ENCODE measurements at places on chromosomes 2 and 18.

GRCh38 chr2:237501892-237502513 lies 15.0 kb downstream of the MLPH start:
- no peak for DNase-seq

GRCh38 chr2:37080266-37080665 lies 3.9 kb downstream of the HEATR5B start:
- no peak for DNase-seq

DNA sequence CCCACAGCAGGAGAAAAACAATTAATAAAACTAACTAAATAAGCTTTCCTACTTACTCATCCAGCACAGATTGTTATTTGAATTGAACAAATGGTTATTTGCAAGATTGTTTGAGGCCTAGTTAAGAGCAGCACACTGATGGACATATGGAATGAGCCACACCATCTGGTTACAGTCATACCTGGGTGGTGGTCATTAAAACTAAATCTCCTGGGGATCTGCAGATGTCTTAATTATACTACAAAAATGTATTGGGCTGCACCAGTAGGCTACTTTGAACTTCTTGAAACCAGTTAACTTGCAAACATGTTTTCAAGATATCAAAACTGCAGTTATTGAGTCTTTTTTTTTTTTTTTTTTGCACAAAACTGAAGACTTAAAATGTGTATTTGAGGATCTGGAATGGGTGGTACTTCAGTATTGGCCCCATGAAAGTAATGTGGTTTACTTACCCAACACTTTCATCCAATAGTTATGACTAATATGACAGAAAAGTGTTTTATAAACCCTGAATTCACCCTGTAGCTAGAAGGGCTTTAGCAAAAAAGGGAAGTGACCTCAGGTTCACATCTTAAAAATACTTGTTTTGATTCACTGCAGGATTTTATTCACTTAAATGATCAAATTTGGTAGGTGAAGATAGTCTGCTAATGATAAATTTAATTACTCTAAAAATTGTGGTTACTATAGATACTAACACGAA lies 10.8 kb downstream of the AGFG1 start:
- no peak for DNase-seq

GRCh38 chr18:34884436-34884835 lies 156.8 kb upstream of the MAPRE2 start:
- no peak for DNase-seq

DNA sequence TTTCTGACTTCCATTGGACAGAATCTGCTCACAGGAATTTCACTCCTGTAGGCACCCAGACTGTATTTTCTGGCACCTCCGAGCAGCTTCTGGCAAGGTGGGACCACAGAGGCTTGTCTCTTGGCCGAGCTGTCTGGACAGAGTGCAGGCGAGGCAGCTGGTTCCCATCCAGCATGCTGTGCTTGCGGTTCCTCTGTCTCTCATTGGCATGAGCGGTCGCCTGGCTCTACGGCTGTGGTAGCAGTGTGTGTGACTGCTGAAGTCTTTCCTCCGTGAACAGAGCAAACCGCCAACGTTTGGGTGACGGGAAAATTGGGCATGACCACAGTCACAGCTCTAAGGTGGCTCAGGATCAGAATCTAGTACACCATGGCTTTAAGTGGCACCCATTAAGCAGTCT lies 411.7 kb upstream of the NETO1 start:
- DNase-seq: no peak

- DNase-seq: no peak
Measured at GRCh38 chr2:98561902-98562695, 46.2 kb downstream of the COA5 start.

GRCh38 chr2:149544692-149545091 lies 42.9 kb downstream of the MMADHC start:
- no peak for DNase-seq

DNA sequence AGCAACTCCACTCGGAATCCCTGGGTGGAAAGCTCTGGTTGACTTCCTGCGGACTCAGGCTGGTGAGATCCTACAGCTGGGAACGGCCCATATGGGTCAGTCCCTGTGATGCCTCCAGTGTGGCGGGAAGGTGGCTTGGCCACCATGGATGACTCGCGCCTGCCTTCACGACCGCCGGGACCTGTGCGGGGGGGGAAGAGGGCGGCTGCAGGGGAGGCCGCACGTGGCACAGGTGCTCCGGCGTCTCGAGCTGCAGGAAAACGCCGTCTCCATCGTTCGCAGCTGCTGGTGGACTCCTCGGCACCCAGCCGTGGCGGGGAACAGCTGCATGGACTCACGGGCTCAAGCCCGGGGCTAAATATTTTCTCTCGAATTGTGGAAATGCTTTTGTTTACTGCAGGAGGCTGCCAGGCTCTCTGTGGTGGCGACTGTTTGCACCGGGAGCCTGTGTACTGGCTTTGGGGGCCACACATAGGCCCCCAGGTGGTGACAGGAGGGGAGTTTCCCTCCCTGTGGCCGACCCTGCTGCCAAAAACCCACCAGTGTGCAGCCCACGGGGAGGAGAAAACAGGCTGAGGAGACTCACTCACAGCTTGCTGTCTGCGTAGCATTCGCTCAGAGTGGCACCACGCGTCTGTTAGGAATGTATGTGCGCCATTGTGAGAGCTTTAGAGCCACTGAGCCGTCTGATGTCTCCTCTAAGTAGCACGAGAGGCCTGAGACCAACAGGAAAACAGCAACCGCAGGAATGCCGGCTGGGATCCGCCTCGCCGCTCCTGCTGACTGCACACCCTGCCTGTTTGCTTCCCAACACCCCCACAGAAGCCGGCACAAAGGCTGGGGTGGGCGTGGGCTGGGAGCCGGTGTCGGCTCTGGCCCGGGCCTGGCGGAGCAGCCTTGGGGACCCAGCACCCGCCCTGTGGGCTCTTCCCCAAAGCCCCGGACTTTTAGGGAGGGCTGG lies 89.2 kb downstream of the NFATC1 start:
- DNase-seq: peak; percentile 85

DNA sequence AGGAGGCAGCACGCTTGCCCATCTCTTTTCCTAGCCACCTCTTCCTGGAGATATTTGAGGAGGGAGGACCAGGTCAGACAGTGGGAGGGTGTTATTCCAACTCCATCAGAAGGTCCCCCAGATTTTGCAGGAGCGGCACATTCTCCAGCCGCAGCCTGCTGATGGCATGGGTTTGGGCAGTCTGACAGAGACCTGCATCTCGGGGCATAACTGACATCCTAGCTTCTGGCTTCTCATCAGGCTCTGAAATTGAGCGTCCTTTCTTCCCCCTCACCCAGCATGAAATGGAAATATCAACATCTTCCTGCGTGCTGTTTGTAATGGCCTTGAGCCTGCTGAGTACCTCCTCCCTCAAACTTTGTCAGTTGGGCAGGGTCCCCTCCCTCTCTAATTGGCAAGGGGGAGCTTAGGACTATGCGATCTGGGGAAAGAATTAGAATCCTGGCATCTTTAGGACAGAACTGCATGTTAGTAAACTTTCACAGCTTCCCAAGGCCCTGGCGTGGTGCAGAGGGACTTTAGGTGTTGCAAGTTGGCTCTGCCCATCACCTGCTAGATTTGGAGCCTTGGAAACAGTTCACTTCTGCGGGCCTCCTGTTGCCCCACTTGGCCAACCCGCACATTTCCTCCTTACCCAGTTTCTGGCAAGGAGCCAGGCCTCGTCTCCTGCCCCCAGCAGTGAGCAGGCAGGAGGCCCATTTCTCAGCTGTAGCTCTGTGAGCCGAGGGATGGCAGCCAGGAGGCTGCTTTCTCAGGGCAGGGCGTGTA lies 2.2 kb downstream of the ITM2C start:
- no peak for DNase-seq

GRCh38 chr2:119011162-119011909 lies 69.3 kb downstream of the MARCO start:
- peak; percentile 3 for DNase-seq

DNA sequence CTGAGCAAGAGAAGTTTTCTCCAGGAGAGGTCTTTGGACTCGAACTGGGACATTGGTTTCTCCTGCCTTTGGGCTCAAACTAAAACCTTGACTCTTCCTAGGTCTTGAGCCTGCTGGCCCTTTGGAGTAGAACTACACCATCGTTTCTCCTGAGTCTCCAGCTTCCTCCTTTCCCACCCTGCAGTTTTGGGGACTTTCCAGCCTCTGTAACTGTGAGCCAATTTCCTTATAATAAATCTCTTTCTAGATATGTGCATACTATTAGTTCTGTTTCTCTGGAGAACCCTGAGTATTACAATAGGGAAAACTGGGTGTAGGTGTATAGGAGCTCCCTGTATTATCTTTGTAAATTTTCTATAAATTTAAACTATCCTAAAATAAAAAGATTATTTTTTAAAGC lies 219.8 kb upstream of the AGAP1 start:
- no peak for DNase-seq

DNA sequence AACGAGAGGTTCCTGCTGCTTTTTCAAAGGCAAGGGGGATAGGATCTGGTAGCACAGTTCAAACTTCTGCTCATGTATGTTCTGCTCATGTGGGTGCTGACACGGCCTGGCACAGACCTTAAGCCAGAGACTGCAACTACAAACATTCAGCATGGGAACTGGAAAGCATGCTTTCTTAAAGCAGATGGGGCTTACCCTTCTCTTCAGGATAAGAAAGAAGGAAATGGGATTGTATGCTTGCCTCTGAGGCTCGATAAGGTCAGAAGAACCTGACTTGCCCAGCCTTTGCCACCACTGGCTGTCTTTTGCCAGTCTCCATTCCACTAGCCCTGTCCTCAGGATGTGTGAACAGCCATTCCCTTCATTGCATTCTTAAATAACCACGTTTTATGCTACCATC lies 10.7 kb downstream of the DOCK10 start:
- DNase-seq: no peak

DNA sequence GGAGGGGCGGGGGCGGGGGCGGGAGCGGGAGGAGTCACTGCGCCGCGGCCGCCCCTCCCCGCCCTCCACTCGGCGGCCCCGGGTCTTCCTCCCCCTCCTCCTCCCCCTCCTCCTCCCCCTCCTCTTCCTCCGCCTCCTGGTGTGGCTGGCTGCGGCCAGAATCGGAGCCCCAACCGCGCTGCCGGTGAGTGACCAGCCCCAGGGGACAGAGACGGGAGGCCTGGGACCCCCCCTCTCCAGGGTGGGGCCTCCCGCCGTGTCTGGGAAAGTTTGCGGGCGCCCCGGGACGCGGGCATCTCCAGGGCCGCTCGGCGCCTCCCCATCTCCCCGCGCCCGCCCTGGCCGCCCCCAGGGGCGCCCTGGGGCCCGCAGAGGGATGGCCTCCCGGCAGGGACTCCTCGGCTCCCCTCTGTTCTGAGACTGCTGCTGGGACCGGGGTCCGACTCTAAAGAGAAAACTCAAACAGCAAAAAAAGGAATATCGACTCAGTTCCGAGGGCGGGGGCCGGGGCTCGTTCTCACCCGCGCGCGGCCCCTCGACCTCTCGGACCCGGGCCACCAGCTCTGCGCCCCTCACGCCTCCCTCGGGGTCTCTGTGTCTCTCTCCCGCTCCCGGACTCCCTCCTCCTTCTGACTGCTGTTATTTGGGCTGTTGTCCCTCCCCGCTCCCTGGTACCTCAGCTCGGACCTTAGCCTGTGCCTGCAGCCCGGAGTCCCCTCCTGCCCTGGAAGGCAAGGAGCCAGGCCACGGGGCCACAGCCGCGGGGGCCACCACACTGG lies at the start of gene STON1:
STON1 (plus strand) TSS at position 122 of the 779 bp plus-strand sequence. CDS start 50,480 bp downstream, outside the sequence.
- no peak for DNase-seq

- no peak for DNase-seq
Measured at GRCh38 chr2:133169274-133169912, 398.9 kb downstream of the NCKAP5 start.

DNA sequence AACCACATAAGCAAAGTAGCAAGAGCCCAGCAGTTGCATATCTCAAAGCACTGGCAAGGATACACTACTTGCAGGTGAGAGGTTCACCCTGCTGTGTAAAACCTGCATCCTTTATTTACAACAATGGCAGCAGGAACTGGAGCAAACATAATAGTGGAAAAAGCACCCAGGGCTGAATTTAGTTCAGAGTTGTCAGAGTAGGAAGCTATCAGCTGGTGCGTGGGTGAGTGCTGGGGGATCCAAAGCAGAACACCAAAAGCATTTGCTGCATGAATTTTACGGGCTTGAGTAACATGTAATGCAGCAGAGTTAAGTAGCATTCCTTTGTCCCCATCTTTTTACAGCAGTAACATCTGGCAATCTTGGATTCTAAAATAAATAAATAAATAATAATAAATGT lies 73.5 kb upstream of the SRD5A2 start:
- no peak for DNase-seq

DNA sequence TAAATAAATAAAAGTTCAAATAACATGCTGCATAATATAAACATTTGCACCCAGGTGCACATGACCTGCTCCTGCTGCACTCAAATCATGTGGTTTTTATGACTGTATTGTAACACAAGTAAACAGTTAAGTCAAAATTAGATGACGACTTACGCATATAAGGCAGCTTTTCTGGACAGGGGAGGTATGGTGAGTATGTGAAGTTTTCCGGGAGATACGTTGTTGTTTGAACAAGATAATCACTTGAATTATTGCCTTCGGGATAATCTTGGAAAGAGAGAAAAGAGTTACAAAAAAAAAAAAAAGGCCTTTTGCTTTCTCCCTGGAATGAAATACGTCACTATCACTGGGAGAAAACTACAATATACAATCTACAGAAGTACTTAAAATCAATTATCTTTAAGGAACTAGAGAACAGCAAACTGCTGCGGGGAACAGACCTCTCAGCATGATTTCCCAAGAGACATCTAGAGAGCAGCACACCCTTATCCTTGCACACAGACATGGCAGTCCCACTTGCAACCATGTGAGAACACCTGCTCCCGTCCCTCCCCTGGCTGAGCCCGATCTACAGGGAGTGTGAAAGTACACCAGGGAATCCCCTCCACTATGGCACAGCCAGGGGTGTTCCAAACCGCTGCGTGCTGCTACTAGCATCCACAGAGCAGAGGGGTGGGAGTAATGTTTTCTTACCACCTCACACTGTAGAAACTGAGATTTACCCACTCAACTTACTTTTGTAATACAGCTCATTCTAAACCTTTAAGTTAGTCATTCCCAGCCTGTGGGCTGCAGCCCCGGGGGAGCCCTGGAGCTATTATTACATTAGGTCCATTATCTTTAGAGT lies 26.3 kb downstream of the B4GALT6 start:
- no peak for DNase-seq

- DNase-seq: peak; percentile 73
Measured at GRCh38 chr2:196607073-196607472, 32.4 kb upstream of the CCDC150 start.

- no peak for DNase-seq
Measured at GRCh38 chr2:241988146-241988545, 118.6 kb downstream of the RTP5 start.

- no peak for DNase-seq
Measured at GRCh38 chr18:65221115-65221514, 529.7 kb upstream of the CDH7 start.

- DNase-seq: peak; percentile 93
Measured at GRCh38 chr18:59502274-59503175, 143.5 kb upstream of the LMAN1 start.

- DNase-seq: no peak
Measured at GRCh38 chr2:191670076-191670475, 7.9 kb upstream of the NABP1 start.

GRCh38 chr2:202687276-202687675 lies 52.5 kb downstream of the FAM117B start:
- no peak for DNase-seq

- DNase-seq: no peak
Measured at GRCh38 chr2:19872302-19872701, 29.5 kb downstream of the TTC32 start.
